AG09319 (cell line): ENCODE measurements at places on chromosomes 3 and 15.

GRCh38 chr3:59772416-59773408, 722.9 kb upstream of the CFAP20DC start:
- DNase-seq = no peak

DNA sequence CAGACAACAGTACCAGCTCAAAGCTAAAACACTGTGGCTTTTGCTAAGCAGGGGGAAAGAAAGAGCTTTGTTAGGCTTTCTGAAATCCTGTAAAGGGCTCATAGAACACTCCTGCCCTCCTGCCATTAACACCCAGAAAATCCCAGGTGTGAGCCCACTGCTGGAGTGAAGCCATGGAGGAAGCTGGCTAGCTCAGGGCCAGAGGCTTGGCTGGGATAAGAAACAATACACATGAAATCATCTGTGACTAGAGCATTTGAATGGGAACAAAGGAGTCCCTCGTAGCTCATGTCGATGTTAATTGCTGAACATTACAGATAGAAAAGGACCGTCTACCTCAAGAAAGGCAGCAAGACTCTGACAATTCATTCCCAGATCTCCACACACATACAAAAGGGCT, 23.5 kb downstream of the RUVBL1 start:
- DNase-seq = no peak

- no peak for DNase-seq
Measured at GRCh38 chr15:77674327-77674726, 41.6 kb upstream of the LINGO1 start.

DNA sequence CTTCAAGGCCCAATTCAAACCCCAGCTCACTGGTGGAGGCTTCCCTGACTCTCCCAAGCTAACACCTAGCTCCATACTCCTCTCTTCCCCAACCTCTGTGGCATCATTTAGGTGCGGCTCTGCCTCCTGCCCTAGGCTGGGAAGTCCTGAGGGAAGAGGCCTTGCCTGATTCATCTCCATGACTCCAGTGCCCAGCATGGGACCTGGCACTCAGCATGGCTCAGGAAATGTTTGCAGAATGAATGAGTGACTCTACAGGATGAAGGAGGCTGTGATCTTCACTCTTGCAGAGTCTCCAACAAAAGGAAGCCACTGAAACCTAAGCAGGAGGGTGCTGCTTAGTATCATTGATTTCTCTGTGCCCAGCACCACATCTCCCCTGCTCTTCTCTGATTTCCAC, 34.5 kb upstream of the INSYN1 start:
- DNase-seq = no peak

DNA sequence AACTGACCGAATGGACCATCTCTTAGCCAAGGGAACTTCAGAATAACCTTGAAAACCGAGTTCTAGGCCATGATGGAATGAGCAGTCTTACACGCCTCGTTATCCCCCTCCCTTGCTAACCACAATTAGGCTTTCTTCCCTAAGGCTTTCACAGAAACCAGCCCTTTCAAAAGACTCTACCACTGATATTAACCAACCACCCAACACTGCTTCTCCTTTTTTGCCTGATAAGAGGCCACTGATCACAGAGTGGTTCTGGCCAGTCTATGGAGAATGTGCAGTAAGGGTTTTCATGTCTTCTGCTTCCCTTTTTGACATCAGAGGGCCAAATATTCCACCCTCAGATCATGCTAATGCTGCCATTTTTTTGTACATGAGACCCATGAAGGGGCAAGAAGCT, 59.3 kb downstream of the MCF2L2 start:
- DNase-seq = no peak

- DNase-seq = no peak
Measured at GRCh38 chr3:36973139-36973538, 19.8 kb downstream of the EPM2AIP1 start.

GRCh38 chr3:41075975-41076374, 123.3 kb upstream of the CTNNB1 start:
- no peak for DNase-seq

DNA sequence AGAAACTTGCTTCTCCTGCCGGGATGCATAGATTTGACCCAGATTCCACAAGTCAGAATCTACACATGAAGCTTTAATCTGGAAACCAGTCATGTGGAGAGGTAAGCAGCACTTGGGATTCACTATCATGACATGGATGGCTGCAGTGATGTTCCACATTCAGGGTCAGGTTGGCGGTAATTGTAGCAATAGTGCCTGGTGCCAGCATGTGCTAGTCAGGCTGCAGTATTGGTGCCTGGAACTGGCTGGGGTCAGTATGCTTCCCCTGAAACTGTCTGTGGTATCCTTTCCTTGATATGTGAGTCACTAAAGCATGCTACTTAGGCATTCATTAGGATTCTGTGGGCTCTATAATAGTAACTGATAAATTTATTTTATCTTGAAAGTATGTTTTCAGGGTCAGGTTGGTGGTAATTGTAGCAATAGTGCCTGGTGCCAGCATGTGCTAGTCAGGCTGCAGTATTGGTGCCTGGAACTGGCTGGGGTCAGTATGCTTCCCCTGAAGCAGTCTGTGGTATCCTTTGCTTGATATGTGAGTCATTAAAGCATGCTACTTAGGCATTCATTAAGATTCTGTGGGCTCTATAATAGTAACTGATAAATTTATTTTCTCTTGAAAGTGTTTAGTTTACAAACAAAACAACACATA, 1439.2 kb downstream of the ZPLD1 start:
- no peak for DNase-seq

DNA sequence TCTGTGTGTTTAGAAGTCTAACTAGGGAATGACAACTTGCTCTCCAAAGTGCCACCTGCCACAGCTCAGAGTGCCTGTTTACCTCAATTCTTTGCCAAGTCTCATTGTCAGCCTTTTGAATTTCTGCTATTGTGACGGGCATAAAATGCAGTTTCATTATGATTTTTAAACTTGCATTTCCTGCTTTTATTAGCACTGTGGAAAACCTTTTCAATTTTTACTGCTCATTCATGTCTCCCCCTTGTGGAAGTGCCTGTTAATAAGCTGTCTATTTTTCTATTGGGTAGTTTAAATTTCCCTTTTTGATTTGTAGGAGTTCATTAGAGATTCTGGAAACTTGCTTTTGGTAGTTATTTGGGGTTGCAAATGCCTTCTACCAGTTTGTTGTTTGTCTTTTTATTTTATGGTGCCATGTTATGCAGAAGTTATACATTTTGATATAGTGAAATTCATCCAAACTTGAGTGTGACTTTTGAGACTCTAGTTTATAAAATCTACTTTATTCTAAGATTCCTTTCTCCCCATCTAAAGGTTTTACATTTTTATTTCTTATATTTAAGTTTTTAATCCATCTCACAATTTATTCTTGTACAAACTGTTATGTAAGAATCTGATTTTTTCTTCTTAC, 53.9 kb upstream of the FRMD4B start:
- no peak for DNase-seq

DNA sequence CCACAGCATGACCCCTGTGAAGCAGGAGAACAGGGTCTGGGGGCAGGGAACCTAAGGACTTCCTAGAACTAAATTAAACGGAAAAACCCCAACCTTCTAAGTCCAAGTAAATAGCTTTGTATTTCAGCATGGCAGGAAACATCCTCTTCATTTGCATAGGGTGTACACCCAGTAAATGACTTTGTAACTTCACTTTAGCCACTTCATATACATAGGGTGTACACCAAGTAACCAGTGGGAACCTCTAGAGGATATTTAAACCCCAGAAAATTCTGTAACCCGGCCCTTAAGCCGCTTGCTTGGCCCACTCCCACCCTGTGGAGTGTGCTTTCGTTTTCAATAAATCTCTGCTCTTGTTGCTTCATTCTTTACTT, 41.8 kb downstream of the FSD2 start:
- no peak for DNase-seq

GRCh38 chr15:55589287-55589686, 1.1 kb upstream of the PYGO1 start:
- no peak for DNase-seq

- DNase-seq = no peak
Measured at GRCh38 chr3:173013219-173013832, 127.7 kb downstream of the SPATA16 start.

- no peak for DNase-seq
Measured at GRCh38 chr15:34582461-34583371, 735 bp downstream of the GOLGA8B start.

- no peak for DNase-seq
Measured at GRCh38 chr3:157876556-157876955, 229.7 kb downstream of the SHOX2 start.

DNA sequence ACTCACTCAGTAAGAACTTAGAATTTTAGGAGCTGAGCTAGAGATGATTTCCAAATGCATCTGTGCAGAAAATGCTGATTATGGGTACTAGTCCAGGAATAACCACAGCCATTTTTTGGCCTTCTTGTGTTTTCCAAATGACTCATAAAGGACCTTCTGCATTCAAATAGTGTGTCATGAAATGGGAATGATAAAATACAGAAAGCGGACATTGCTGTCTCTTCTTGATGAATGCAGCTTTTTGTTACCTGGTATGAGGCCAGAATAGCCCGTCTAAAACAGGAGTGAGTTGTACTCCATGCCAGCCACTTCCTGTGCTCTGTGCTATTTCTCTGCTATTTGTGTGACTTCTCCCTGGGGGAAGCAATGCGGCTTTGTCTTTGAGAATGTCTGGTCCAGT, 20.5 kb upstream of the FRMD5 start:
- DNase-seq = peak; percentile 45

GRCh38 chr15:90394748-90395442, 6.9 kb downstream of the IQGAP1 start:
- DNase-seq = no peak

DNA sequence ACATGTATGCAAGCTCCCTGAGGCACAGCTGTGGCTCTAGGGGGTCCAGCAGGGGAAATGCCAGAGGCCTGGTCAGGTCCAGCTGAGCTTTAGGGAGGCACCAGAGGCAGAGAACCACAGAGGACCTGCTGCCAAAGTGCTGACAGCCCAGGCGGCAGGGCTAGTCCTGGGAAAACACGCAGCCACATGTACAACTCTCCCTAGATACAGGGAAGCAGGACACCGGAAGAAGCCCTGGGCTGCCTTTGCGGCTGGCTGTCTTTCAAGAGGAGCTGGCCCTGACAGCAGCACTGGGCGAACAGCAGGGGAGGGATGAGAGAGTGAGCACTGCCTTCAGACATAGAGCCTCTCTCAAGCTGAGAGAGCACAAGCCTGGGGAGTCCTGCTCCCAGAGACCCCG, 40.7 kb downstream of the RFT1 start:
- DNase-seq = no peak

DNA sequence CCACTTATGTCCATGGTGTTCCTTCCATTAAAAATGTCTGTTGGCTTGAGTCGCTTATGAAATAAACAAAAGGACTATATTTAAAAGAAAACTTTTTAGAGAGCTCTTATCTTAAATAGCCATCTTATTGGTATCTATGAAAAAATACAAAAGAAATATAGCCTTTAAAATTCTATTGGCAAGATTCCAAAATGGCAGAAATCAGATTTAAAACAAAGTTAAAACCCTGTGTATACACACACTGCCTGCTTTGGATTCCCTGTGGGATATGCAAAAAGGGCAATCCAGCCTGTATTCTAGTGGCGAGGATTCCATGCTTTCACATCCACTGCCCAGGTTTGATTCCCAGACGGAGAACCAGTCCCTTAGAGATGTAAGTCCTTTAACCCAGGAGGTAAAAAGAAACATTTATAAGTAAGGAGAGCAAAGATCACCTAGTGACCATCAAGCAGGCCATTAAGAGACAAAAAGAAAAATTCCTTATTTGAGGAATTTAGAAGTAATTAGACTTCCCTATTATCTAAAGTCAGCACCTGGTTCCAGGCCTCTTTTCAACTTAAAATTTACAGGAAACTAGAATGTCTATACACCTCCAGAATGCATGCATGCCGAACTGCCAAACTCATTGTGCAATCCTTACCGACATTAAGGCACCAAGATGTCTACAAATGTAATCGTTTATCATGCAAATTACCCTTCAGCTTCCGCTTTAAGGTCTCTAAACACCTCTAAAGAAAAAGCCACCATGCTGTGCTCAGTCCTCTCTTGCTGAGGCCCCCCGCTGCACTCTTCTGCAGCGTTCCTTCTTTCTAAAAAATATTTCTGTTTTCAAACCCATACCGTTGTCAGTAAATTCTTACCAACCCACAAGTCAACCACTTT, 69.6 kb upstream of the STRIT1 start:
- no peak for DNase-seq

- no peak for DNase-seq
Measured at GRCh38 chr3:129576514-129577352, 29.7 kb downstream of the PLXND1 start.

- DNase-seq = no peak
Measured at GRCh38 chr3:29697989-29698388, 417.1 kb downstream of the RBMS3 start.

GRCh38 chr3:57933602-57934001, 74.6 kb upstream of the FLNB start:
- no peak for DNase-seq

GRCh38 chr3:58419780-58420507, 13.7 kb downstream of the PDHB start:
- DNase-seq = no peak

- no peak for DNase-seq
Measured at GRCh38 chr3:151576511-151577137, 115.8 kb upstream of the IGSF10 start.

DNA sequence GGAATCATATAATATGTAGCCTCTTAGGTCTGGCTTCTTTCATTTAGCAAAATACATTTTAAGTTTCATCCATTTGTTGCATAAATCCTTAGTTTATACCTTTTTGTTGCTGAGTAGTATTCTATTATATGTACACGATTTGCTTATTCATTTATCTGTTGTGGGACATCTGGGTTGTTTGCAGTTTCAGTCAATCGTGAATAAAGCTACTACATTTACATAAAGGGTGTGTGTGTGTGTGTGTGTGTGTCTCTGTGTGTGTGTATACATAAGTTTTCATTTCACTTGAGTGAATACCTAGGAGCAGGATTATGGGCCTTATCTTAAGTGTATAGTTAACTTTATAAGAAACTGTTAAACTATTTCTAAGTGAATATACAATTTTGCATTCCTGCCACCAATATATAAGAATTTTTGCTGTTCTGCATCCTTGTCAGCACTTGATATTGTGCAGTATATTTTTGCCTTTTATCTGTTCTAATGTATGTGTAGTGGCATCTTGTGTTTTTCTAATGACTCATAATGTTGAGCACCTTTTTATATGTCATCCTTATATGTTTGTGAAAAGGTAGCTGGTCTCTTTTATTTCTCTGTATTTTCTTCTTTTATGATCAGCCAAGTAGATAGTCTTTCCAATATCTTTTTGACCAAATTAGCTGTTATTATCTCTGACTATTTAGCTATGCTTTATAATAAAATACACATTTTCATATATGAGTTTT, 55.0 kb downstream of the GLCE start:
- no peak for DNase-seq

- no peak for DNase-seq
Measured at GRCh38 chr3:127044996-127045395, 62.1 kb downstream of the PLXNA1 start.

GRCh38 chr15:25899870-25900269, 36.7 kb upstream of the ATP10A start:
- DNase-seq = no peak
